Calu3 (cell line): ENCODE measurements at places on chromosomes 5 and 9. TPM values are rescaled to one million over a fixed set of nuclear protein-coding genes. Genes with fewer than 3 reads are reported as not detected.

DNA sequence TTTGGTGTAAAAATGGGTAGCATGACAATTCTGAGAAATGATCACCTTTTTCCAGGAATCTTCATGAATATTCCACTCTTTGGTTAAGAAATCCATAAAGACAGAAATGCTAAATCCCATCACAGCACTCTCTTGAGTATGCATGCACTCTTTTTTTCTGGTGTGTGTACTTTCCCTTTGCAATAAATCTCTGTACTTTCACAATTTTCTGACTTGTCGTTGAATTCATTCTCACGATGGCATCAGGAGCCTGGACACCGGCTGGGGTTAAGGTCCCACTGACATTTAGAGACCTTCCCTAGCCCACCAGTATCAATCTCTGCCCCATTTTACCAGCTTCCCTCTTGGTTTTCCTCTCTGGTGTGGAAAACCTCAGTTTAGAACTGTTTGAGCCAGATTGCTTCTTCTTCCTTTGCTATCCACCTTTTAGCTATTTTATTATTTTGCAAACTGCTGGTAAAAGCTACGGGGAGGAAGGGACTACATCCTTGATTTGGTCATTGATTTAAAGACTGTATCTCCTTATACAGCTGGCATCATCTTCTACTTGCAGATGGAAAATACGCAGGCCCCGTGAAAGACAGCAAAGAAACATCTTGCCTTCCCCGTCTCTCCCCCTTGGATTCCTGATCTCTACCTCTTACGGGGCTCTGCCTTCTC is 59.9 kb upstream of the ZFR start:
- H3K36me3 ChIP-seq, result no peaks in the 10 kb centered on the region
- no peak overlapping the region for H3K27ac ChIP-seq
- H3K27me3 ChIP-seq, result peaks cover 93% of the 10 kb centered on the region
- DNase-seq, result no peak

DNA sequence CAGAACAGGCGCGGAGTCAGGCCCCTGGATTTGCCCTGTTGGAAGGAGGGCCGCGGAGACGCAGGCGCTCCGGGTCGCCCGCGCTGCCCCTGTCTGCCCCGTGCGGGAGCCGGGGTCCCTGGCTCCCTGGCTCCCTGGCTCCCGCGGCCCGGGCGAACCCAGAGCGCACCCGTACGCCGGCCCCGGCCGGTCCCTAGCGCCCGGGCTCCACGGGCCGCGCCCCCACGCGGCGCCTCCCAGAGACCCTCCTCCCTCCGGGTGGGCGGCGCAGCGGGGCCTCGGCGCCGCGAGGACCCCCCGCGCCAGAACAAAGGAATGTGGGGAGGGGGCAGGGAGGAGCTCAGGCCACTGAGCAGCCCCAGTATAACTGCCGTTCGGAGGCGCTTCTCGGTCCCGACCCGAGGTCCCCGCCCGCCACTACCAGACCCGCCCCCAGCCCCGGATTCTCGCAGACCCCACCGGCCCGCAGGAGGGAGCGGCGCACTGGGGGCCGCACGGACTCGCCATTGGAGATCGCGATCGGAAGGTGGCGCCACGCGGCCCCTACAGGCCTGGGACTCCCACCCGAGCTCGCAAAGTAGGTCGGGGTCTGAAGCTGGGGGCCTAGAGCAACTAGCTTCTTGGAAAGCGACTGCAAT is 2.4 kb downstream of the NFIL3 start:
- H3K4me3 ChIP-seq, result peak overlapping the region; percentile 96
- H3K36me3 ChIP-seq, result peaks cover 52% of the 10 kb centered on the region
- no peaks in the 10 kb centered on the region for H3K27me3 ChIP-seq
- DNase-seq, result peak; percentile 25

DNA sequence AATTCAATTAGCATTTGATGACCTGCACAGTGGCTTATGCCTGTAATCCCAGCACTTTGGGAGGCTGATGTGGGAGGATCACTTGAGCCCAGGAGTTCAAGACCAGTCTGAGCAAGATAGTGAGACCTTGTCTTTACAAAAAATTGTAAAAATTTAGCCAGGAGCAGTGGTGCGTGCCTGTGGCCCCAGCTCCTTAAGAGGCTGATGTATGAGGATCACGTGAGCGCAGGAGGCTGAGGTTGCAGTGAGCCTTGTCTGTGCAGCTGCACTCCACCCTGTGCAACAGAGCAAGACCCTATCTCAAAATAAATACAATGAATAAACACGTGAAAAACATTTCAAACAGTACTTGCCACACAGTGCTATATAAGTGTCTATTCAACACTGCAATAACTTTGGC is 4.2 kb downstream of the ABCA1 start:
- no peak overlapping the region for H3K4me3 ChIP-seq
- no peaks in the 10 kb centered on the region for H3K27me3 ChIP-seq
- H3K27ac ChIP-seq, result no peak overlapping the region
- no peak for DNase-seq
- peaks cover 13% of the 10 kb centered on the region for H3K36me3 ChIP-seq
- H3K4me1 ChIP-seq, result no peaks in the 10 kb centered on the region

C9orf43 gene
- 0.33 and 0.51 TPM in 2 replicates for total RNA-seq

DNA sequence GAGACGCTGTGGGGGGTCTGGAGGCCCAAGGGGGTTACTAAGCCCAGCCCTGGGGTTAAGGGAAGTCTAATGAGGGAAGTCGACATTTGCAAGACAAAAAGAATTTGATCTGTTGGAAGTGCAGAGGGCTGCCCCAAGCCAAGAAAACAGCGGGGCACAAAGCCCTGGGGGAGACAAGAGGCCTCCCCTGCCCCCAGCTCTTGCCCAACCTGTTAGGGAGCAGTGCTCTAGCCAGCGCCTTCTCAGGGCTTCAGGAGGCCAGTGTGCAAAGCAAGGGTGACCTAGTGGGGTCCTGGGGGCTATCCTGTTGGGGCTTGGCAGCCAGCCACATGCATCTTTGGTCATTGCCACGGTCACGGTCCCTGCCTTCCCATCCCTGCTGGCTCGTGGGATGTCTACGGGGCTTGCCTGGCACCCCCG is 25.2 kb downstream of the GFI1B start:
- H3K27ac ChIP-seq, result no peak overlapping the region
- no peaks in the 10 kb centered on the region for H3K36me3 ChIP-seq
- peaks cover 80% of the 10 kb centered on the region for H3K27me3 ChIP-seq
- H3K4me1 ChIP-seq, result no peaks in the 10 kb centered on the region
- no peak overlapping the region for H3K4me3 ChIP-seq

- H3K36me3 ChIP-seq, result no peaks in the 10 kb centered on the region
- H3K27ac ChIP-seq, result no peak overlapping the region
- H3K4me1 ChIP-seq, result no peaks in the 10 kb centered on the region
- H3K27me3 ChIP-seq, result no peaks in the 10 kb centered on the region
- no peak overlapping the region for H3K4me3 ChIP-seq
These were observed 311.6 kb downstream of the ISL1 start for GRCh38 chr5:51694826-51695225.

DNA sequence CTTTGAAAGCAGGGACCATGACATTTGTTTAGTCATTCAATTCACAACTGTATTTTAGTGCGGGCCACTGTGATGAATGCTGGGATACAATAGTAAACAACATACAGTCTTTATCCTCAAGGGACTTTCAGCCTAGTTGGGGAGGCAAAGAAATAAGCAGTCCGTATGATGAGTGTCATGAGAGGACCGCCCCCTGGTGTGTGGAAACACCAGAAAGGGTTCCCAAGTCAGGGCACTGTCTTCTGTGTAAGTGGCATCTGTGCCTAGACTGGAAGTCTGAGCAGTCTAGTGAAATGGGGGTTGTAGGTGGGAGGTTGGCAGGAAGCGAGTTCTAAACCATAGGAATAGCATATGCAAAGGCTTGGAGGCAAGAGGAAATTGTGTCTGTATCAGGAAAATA is 6.8 kb downstream of the C9orf43 start:
- H3K4me3 ChIP-seq, result no peak overlapping the region
- no peak for DNase-seq
- no peaks in the 10 kb centered on the region for H3K27me3 ChIP-seq
- no peak overlapping the region for H3K27ac ChIP-seq

GBGT1 gene
- not detected in 2 replicates for total RNA-seq

GRCh38 chr9:36315283-36315682 is 57.0 kb upstream of the GNE start:
- DNase-seq, result no peak
- H3K36me3 ChIP-seq, result peaks cover 18% of the 10 kb centered on the region
- no peaks in the 10 kb centered on the region for H3K27me3 ChIP-seq
- H3K4me3 ChIP-seq, result no peak overlapping the region
- H3K4me1 ChIP-seq, result no peaks in the 10 kb centered on the region

IFNA2 gene
- total RNA-seq, result not detected in 2 replicates

DNA sequence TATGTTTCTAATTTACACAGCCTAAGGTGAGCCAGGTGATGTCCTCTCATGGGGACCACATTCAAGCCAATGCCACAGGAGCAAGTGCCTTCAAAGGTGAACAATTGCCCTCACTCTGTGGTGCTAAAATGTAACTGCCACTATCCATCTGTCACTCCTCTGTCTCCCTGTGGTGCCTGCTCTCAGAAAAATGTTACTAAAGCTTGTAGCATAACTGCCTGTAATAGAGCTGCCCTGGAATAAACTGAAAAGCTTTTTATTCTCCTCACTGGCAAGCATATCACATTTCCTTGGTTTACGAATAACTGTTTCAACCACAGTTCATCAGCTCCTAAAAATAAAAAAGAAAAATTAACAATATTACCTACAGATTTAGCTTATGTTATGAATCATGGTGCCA is 142.4 kb downstream of the ST8SIA4 start:
- H3K36me3 ChIP-seq, result no peaks in the 10 kb centered on the region
- peaks cover 21% of the 10 kb centered on the region for H3K4me1 ChIP-seq
- no peak overlapping the region for H3K27ac ChIP-seq
- no peak for DNase-seq

- H3K36me3 ChIP-seq, result peaks cover 5% of the 10 kb centered on the region
- no peak overlapping the region for H3K4me3 ChIP-seq
- H3K27ac ChIP-seq, result no peak overlapping the region
These were observed 11.7 kb upstream of the RPS14 start for GRCh38 chr5:150461231-150461630.

DNA sequence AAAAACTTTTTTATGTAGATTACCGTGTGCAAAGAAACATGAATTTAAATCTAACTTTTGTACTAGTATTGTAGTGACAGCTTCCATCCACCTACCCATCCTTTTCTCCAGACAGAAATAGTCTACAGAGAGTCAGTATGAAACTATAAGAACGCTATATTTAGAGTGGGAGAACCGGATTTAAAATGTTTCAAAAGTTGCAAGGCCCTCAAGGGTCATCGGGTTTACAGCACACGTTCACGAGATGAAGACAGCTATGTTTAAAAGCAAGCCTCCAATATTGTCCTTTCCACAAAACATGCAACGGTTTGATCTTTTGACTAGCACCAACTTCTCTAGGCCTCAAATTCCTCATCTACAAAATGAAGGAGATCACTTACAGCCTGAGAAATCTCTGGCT is 139.9 kb downstream of the LPAR1 start:
- no peaks in the 10 kb centered on the region for H3K27me3 ChIP-seq
- no peaks in the 10 kb centered on the region for H3K4me1 ChIP-seq
- H3K27ac ChIP-seq, result no peak overlapping the region

DNA sequence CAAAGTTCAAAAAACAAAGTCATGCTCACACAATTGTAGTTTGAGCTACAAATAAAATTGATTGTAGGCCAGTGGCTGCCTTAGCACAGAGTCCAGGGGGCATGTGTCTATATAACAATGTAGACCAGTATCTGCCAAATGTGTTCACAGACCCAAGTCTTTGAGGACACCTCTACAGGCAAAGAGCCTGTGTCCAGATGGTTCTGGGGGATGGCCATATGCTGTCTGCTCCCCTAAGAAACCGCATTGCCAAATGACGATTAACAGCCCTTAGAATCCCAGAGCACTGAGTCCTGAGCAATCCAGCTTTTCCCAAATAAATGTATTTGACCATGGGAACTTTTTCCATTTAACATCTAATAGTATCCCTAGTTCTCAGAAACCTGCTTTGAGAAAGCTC is 169.6 kb downstream of the ADCY2 start:
- no peaks in the 10 kb centered on the region for H3K4me1 ChIP-seq
- DNase-seq, result no peak
- H3K4me3 ChIP-seq, result no peak overlapping the region

IFNA21 gene
- not detected in 2 replicates for total RNA-seq

NMUR2 gene
- total RNA-seq, result 93.2 and 178 TPM in 2 replicates

PDCD1LG2 gene
- total RNA-seq, result not detected in 2 replicates

GRCh38 chr5:83447533-83447932 is 24.0 kb upstream of the VCAN start:
- no peak for DNase-seq
- H3K27ac ChIP-seq, result no peak overlapping the region
- H3K27me3 ChIP-seq, result no peaks in the 10 kb centered on the region
- H3K36me3 ChIP-seq, result peaks cover 5% of the 10 kb centered on the region

GRCh38 chr5:93599001-93599379 is 16.0 kb downstream of the NR2F1 start:
- no peaks in the 10 kb centered on the region for H3K36me3 ChIP-seq
- no peaks in the 10 kb centered on the region for H3K27me3 ChIP-seq
- no peaks in the 10 kb centered on the region for H3K4me1 ChIP-seq
- no peak overlapping the region for H3K4me3 ChIP-seq
- H3K27ac ChIP-seq, result no peak overlapping the region
- no peak for DNase-seq

NTRK2 gene
- total RNA-seq, result 1.5 and 2.1 TPM in 2 replicates

DCANP1 gene
- not detected in 2 replicates for total RNA-seq

GRCh38 chr5:2817031-2817603 is 65.6 kb upstream of the IRX2 start:
- no peaks in the 10 kb centered on the region for H3K4me1 ChIP-seq
- no peaks in the 10 kb centered on the region for H3K27me3 ChIP-seq
- no peak for DNase-seq
- H3K27ac ChIP-seq, result no peak overlapping the region
- no peaks in the 10 kb centered on the region for H3K36me3 ChIP-seq

- H3K4me3 ChIP-seq, result no peak overlapping the region
- DNase-seq, result no peak
- H3K27ac ChIP-seq, result no peak overlapping the region
- H3K27me3 ChIP-seq, result no peaks in the 10 kb centered on the region
- no peaks in the 10 kb centered on the region for H3K36me3 ChIP-seq
These were observed 154.7 kb downstream of the NXNL2 start for GRCh38 chr9:88689509-88690298.

- H3K4me1 ChIP-seq, result no peaks in the 10 kb centered on the region
- H3K36me3 ChIP-seq, result peaks cover 7% of the 10 kb centered on the region
- DNase-seq, result no peak
- peaks cover 42% of the 10 kb centered on the region for H3K27me3 ChIP-seq
- no peak overlapping the region for H3K27ac ChIP-seq
These were observed 35.2 kb upstream of the PLEKHG4B start for GRCh38 chr5:56561-57290.

DNA sequence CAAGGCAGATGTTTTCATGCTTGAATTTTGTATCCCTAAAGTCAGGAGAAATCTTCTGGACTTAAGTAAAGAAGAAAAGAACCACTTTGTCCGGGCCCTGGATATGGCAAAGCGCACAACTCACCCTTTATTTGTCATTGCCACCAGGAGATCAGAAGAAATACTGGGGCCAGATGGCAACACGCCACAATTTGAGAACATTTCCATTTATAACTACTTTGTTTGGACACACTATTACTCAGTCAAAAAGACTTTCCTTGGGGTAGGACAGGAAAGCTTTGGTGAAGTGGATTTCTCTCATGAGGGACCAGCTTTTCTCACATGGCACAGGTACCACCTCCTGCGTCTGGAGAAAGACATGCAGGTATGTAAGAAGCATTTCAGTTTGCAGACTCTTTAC is 2.3 kb downstream of the TYRP1 start:
- H3K27ac ChIP-seq, result no peak overlapping the region
- no peaks in the 10 kb centered on the region for H3K27me3 ChIP-seq
- no peaks in the 10 kb centered on the region for H3K36me3 ChIP-seq
- DNase-seq, result no peak
- H3K4me1 ChIP-seq, result peaks cover 10% of the 10 kb centered on the region

PTPN3 gene
- total RNA-seq, result 25.0 and 28.3 TPM in 2 replicates
